ENCODE measurements at places on chromosomes 3 and 15.

DNA sequence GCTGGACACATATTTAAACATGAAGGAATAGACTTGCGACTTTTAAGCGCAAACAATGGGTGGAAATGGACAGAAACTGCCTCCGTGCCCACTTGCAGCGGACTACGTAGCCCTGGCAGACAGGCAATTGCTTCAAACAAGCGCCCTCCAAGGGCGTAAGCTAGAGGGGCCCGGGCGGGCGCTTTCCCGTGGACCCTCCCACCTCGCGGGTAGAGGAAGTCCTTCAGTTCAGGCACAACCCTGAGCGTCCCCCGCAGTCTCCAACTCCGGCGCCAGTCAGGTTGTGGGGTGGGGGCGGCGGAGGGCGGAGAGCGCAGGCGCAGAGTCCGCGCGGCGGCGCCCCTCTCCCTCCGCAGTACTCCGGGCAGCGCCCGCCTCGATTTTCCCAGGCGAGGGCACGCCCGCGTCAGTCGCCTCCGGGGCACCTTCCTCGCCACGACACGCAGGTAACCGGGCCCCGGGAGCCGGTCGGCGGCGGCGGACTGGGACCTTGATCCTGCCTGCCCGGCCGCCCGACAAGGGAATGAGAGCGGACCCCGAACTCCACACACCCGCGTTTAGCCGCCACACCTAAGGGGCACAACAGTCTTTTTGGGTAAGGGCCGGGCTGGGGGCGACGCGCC is at the start of gene SLC35G2:
TSS of gene SLC35G2 (plus strand) at position 358 of the 623 bp plus-strand sequence. CDS start 35,335 bp downstream, outside the sequence.
- DNase-seq, result peak; percentile 62

GRCh38 chr15:42919799-42920518 is 619 bp downstream of the TTBK2 start:
- peak; percentile 29 for DNase-seq

DNA sequence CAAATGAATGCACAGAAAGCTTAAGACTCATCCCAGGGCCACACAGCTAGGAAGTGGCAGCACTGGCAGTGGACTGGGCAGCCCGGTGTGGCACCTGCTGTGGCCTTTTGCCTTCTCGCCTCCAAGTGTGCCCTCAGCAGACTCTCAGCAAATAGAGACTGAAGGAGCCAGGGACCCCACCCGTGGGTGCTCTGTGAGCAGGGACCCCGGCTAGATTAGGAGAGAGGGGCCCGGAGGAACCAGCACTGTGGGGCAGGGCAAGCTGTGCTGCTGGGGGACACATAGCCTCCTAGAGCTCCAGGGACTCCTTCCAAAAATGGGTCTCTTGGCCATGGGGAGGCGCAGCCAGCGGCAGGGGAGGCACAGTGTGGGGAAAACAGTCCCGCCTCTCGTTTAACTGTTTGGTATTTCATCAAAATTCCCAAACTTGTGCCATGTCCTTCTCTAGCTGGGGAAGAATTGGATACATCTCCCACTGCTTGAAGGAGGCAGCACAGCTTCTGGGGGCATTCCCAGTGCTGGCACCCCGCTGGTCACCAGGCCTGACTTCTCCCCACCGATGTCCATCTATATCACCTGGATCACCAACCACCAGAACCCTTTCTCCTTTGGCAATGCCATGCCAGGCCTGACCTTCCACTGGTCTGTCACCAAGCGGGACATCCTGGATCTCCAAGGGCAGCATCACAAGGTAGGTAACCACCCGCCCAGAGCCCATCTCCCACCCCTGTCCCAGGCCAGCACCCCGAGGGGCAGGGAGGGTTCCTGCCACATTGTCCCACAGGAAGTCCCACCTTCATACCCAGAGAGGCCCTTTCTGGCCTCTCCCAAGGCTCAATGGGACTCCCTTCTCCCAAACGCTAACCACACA is 12.0 kb upstream of the TXNRD3 start:
- DNase-seq, result no peak

DNA sequence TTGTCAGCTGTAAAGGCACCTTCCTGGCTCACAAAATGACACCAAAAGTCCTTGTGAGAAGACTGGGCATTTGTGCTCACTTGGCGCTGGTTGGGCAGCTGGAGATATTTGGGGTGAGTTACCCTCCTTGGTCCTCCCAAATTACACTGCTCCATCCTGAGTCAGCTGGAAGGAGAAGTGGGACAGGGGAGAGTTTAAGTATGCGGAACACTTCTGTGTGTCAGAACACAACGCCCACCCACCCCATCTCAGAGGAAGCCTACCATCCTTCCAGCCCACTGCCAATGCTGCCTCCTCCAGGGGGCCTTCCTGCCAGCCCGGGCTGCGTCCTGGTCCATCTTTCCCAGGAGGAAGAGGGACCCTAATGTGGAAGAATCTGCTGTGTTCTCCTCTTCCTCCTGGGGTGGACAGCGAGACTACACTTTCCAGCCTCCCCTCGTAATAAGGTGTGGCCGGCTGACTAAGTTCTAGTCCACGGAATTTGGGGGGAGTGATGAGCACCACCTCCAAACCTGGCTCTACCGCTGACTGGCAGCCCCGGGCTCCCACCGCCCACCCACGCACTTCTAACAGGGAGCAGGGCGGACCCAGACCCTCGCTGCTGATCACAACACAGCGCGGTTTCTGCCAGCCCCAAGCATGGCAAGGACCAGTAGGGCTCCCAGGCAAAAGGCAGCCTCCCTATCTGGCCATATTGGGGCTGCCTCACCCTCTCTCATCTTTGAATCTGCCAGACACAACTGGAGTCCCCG is 265.0 kb downstream of the XXYLT1 start:
- DNase-seq, result no peak

DNA sequence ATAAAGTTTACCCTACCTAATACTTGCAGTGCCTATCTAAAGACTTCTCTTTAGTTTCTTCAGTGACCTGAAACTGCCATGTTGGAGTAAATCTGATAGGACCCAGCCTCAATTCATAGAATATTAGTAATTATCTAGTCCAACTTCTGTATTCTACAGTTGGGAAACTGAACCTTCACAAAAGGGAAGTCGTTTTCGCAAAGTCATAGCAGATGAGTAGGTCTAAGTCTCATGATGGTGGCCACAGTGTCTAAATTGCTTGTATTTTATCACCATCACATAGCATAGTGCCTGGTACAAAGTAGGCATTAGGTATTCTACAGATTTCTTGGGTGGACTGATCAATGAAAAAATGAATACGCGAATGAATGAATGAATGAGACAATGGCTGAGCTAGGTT is 8.4 kb downstream of the GMNC start:
- no peak for DNase-seq

GRCh38 chr15:101250873-101251829 is 697 bp downstream of the CHSY1 start:
- DNase-seq, result no peak

DNA sequence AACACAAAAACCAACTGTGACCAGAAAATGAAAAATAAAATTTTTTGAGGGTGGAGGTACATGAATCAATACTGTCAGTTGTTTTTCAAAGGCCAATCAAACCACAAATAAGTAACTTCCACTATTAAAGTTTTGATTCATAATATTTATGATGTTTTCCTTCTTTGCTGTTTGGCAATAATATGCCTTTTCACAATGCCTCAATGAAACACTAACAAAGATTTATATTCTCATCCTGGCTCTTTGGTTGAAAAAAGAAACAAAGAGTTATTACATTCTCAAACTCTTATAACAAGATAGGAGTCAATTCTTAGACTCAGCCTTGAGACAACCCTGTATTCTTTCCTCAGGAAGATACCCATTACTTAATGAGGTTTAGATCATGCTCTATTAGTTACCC is 63.1 kb downstream of the C3orf70 start:
- DNase-seq, result no peak

DNA sequence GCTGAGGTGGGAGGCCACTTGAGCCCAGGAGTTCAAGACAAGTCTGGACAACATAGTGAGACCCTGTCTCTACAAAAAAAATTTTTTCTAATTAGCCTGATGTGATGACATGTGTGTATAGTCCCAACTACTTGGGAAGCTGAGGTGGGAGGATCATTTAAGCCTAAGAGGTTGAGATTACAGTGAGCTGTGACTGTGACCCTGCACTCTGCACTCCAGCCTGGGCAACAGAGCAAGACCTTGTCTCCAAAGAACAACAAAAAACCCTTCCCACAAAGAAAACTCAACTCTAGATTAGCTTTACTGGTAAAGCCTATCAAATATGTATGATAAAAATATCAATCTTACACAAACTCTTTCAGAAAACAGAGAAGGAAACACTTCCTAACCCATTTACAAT is 68.5 kb downstream of the ZNF148 start:
- DNase-seq, result no peak

GRCh38 chr3:61913701-61914100 is 352.3 kb downstream of the PTPRG start:
- DNase-seq, result no peak

DNA sequence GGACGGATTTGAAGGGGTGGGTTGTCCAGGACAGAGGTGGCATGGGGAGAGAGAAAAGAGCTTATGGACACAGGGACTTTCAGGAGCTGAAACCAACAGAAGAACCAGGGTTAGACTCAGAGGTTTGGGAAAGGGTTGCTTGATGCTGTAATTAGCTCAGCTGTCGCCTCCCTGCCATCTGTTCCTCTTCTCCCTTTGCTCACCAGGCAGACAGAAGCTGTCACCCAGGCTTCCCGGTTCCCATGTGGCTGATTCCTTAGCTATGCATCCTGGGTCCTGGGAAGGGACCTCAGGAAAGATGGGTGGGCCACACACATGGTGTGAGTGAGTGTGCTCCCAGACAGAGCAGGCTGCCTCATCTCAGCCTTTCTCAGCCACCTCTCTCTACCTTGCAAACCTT is 14.1 kb downstream of the PTPN23 start:
- no peak for DNase-seq

GRCh38 chr15:60612400-60613048 is 133.6 kb upstream of the ICE2 start:
- no peak for DNase-seq

DNA sequence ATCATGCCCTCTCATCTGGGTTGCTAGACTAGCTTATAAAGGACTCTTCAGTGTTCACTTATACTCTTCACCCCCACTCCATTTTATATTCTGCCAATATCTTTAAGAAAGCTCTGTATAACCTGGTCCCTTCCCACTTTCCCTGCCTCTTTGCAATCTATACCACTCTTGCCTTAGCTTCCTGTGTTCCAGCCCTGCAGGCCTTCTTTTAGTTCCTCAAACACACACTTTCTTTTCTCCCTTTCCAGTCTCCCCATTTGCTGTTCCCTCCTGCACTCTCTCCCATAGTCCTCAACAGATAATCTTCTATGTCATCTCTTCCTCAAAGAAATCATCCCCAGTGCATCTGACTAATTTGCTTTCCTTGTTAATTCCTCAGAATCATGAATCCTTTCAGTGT is 28.7 kb downstream of the SENP8 start:
- no peak for DNase-seq

DNA sequence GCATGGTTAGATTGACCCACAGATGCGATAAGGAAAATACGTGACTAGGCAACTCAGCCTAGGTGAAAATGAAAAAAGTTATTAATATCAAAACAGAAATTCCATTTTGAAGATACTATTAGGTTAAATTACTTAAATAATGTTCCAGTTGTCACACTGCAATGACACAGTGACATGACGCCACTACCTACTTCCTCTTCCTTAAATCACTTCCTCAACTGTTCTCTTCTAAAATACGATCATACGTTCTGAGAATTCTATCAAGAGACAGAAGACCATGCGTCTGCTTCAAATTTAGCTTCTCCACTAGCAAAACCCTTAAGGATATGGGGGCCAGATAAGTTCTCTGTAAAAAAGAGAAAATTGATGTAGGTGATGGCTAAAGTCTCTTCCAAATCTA is 18.2 kb downstream of the CMTM6 start:
- DNase-seq, result no peak

- no peak for DNase-seq
Observed at GRCh38 chr3:128848936-128849335, 30.5 kb upstream of the ACAD9 start.

- DNase-seq, result no peak
Observed at GRCh38 chr15:98799461-98800390, 151.4 kb downstream of the IGF1R start.

- no peak for DNase-seq
Observed at GRCh38 chr3:128232376-128233178, 79.3 kb downstream of the EEFSEC start.

GRCh38 chr15:44735482-44736180 is 697 bp upstream of the TRIM69 start:
- no peak for DNase-seq

- DNase-seq, result no peak
Observed at GRCh38 chr3:32910954-32911353, 40.5 kb upstream of the CCR4 start.

DNA sequence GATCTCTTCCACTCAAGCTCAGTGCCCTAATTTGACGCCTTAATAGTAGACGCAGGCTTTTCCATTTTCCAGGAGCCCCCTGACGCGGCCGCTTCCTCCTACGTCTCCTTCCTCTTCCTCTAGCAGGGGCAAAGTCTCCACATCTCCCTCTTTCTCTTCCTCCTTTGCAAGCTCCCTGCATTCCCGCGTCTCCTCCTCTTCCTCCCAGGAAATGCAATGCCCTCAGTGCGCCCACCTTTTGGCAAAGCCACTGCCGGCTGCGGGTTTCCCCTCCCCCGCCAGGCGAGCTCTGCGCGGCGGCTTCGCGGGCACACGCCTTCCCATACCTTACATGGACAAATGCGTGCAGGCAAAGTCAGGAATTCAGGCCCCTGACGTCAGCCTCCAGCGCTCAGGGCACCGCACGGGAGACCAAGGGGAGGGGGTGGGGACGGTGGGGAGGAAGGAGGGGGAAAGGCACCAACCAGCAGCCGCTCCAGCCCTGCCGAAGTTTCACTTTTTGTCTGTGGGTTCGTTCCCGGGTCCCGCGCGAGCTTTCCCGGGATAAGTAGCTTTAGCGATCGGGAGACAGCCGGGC is 432 bp upstream of the LPP start:
- no peak for DNase-seq

DNA sequence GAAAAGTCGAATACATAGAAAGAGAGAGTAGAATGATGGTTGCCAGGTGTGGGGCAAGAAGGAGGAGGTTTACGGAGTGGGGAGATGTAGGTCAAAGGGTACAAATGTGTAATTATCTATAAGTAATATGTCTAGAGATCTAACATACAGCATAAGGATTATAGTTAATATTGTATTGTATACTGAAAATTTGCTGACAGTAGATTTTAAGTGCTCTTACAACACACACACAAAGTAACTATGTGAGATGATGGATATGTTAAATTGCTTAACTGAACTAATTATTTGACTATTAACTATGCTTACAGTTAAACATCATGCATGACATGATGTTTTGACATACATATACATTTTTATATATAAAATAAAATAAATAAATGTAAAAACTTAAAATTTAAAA is 192.7 kb downstream of the ZIC4 start:
- no peak for DNase-seq

DNA sequence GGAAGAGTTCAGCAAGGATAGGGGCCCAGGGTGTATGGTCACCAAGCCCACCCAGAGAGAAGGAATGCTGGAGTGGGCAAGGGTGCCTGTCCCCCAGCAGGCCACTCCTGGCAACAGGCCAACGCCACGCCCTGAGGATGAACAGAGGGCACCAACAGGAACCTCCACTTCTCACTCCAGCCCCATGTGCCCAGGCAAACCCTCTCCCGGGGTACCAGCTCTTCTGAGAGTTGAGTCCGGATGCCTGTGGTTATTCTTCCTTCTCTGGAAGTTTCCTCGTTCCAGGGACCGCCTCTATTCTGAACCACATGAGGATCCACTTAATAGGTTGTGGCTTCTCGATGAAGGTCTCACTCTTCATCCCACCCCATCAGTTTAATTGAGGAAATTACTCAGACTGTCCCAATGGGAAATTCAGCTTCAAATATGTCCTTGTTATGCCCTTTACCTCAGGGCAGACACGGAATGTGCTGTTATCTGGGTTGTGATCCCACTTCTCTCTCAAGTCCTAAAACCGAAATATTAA is 114.3 kb downstream of the LIPC start:
- no peak for DNase-seq
